ENCODE measurements at places on chromosomes 12 and 14. TPM values are rescaled to one million over a fixed set of nuclear protein-coding genes. Genes with fewer than 3 reads are reported as not detected.

GRCh38 chr12:98973395-98973794 is 328.3 kb downstream of the APAF1 start:
- peak; percentile 37 for DNase-seq

NUDT4 gene
- total RNA-seq, result 41.2 TPM

DNA sequence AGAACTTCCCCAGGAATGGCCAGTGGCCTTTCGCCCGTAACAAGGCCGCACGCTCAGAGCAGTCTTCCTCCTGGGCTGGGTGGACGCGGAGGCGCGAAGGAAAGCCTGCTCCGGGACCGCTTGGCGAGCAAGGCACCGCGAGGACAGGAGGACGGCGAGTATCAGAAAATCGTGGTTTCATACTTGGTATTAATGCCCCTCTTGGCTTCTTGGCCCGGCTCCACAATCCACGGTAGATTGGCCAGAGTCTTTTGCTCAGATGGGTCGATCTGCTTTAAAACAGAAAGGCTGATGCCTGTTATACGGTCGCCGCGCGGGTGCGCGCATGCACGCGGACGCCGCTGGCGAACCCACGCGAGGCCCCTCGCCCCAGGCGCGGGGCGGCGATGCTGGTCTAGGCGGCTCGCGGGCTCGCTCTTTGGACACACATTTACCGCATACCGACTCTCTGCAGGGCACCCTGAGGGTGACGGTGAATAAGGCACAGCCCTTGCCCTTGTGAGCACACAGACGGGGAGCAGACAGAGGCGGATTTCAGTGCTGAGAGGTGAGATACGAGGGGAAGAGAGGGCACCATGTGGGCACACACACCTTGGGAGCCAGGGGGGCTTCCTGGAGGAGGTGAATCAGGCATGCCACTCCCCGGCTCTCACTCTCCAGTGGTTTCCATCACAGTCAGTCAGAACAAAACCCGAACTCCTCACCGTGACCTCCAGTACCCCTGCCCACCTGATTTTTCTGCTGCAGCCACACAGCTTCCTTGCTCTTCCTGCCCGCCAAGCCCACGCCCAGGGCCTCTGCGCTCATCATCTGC is 100.7 kb downstream of the APAF1 start:
- DNase-seq, result no peak

DNA sequence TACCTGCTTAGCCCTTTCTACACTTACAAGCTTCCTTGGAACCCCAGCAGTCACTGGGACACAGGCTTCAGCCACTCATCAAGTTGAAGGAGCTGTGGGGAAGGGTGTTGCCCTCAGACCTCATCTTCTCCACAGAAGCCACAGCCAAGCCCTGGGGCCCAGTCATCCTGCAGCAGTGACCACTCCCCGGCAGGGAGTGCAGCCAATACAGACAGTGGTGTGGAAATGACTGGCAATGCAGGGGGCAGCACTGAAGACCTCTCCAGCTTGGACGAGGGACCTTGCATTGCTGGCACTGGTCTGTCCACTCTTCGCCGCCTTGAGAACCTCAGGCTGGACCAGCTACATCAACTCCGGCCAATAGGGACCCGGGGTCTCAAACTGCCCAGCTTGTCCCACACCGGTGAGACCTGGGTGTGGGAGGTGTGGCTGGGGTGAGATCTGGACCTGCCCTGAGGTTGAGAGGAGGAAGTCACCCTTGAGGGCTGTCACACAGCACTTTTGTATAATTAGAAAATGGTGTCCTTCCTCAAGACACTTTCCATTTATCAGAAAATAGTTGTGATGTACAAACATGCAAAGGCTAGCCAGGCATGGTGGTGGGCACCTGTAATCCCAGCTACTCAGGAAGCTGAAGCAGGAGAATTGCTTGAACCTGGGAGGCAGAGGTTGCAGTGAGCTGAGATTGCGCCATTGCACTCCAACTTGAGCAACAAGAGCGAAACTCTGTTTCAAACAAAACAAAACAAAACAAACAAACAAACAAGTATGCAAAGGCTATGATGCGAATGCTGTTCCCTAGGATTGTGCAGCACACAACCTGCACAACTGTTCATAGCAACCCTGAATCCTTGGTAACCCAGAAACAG is 9.9 kb downstream of the GLI1 start:
- DNase-seq, result no peak

DNA sequence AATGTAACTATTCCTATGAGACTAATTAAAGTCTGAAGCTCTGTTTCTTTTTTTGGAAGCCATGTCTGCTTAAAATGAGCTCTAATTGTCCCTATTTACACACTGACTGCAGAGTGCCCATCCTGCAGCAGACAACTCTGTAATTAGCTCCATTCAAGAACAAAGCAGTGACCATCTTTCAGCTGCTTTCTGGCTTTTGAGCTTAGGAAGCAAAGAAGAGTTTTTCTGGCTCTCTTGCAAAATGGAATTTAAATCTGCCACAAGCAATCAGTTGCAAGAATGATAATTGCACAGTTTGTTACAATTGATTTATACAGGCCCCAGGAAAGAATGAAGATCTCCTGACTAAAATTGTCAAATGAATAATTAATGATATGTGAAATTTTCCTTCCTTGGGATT is 83.4 kb downstream of the GAS2L3 start:
- no peak for DNase-seq

DNA sequence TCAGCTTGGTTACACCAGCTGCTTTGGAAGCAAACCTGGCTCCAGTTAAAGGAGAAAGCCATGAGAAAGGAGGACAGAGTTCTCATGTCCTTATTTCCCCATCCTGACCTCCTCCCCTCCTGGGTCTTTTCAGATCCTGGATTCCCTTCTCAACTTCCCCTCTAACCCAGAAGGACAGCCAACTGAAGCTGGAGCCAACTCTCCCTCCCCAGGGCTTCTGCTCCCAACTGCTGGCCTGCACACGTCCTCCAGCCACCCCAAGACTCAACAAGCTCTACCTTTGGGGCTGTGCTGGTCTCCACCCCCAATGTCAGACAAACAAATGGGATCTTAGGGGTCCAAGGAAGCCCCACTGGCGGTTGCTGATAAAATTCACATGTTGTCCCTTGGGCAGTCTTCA is 651.1 kb upstream of the TBX3 start:
- DNase-seq, result no peak

- no peak for DNase-seq
Measured at GRCh38 chr12:91180582-91181395, 1.8 kb downstream of the DCN start.

AQP2 gene
- total RNA-seq, result not detected

COX8C gene
- not detected for total RNA-seq

PRIMA1 gene
- 1.5 TPM for total RNA-seq
